Activated CD4-positive, alpha-beta T cell treated with anti-CD3 and anti-CD28 coated beads, Interleukin-2, amount 10 ng/mL, durations not matched to agents 7 days and 5 days (primary cell): ENCODE measurements at places on chromosomes 11 and 22. TPM values are rescaled to one million over a fixed set of nuclear protein-coding genes. Genes with fewer than 3 reads are reported as not detected.

GRCh38 chr11:126703662-126704061, 296.9 kb downstream of the KIRREL3 start:
- no peak for DNase-seq

DNA sequence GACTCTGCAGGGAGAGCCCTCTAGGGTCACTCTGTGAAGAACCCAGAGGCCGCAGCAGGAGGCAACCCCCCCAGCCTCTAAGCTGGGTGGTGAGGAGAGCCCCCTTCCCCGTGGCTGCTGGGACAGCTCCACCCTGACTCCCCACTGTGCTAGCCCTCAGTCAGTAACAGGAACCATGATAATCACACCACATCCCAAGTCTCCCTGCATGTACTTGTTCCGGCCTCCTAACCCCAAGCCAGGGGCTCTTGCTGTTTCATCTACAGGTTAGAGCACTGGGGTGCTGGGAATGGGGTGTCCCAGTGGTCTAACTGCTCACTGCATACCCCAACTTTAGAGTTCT, 26.9 kb downstream of the ARVCF start:
- DNase-seq, result no peak

DNA sequence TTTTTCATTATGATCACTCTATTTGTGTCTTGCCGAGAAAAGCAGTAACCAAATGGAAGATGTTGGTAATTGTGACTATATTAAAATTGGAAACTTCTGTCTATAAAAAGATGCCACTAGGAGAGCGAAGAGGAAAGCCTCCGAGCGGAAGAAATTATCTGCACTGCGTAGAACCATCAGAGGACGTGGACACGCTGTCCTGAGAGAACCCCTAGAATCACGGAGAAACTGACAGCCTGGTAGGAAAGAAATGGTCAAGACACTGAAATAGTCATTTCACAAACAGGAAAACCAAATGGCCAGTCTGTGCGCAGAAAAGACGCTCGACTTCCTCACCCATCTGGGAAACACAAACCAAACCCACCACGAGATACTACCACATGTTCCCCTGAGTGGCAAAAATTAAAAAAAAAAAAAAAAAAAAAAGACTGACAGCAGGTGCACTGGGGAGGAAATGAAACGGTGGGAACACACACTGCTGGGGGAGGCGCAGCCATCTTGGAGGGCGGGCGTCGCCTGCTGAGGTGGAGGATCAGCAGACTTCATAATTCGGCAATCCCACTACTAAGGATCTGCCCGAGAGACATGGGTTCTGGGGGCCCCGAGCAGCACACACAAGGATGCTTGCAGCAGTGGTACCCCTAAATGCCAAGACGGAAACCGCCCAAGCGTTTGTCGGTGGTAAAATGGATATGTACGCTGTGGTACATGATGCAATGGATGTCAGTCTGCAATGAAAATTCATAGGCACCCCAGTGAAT, 21.3 kb downstream of the IFITM10 start:
- no peak for DNase-seq

- DNase-seq, result no peak
Measured at GRCh38 chr22:37024339-37025157, 5.0 kb downstream of the MPST start.

DNA sequence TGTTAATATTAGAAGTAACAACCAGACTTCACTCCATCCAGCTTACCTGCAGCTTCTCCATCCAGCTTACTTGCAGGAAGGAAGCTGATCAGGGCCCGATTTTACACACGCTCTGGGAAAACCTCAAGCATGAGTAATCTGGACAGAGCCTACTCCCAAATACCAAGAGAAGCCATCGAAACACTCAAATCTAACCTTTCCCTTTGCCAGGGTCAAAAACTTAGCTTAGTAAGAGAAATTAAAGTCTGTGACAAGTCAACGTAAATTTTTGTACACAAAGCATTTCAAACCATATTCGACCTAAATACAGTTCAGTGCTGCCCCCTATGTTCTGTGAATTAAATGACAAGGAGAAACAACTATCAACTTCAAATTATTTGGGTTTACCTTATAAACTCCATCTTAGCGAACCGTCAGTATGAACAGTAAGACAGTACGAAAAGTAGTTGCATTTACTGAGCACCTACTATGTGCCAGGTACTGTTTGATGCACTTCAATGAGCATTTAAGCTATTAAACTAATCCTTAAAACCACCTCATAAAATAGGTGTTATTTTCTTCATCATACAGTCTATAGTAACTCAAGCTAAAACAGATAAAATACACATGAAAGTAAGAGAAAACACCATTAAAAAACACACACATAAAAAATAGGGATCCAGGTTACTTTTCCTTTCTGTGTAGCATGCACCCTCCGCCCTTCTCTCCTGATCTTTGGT, 36.9 kb downstream of the ARFGAP3 start:
- peak; percentile 29 for DNase-seq

GRCh38 chr11:75313513-75314272, 37.8 kb downstream of the ARRB1 start:
- DNase-seq, result no peak

DNA sequence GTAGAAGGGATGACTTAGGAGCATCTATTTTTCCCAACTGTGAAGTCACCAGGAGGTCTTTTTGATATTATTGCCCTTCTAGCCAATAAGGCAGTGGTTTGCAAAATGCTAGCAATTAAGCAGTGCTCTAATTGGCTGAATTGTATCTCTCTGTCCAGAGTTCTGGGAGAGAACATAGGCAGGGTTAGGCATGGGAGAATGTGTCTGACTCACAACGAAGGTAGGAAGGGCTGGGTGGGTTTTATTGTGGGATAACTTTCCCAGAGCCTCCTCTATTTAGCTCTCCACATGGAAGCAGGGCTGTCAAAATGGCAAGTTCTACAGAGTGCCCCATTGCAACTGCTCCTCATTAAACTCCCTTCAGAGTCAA, 415.9 kb upstream of the CADM1 start:
- no peak for DNase-seq

- no peak for DNase-seq
Measured at GRCh38 chr11:57073128-57073527, 84.4 kb downstream of the OR5AK2 start.

GRCh38 chr11:114386545-114386944, 13.8 kb downstream of the C11orf71 start:
- DNase-seq, result no peak

DNA sequence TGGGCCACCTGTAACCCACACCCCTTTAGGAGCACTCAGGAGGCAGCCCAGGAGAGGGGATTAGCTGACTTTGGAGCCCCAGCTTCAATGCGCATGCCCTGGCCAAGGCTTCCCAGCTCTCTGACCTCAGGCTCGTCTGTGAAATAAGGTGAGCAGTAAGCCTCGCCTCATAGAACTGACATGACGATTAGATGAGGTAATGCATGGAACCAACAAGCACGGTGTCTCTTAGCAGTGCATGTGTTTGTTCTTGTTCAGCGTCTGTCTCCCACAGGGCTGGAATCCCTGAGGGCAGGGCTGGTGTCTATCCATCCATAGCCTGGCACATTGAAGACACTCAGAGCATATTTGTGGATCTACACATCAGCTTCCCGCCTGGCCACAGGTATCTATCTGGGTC, 415.4 kb downstream of the MN1 start:
- no peak for DNase-seq

DNA sequence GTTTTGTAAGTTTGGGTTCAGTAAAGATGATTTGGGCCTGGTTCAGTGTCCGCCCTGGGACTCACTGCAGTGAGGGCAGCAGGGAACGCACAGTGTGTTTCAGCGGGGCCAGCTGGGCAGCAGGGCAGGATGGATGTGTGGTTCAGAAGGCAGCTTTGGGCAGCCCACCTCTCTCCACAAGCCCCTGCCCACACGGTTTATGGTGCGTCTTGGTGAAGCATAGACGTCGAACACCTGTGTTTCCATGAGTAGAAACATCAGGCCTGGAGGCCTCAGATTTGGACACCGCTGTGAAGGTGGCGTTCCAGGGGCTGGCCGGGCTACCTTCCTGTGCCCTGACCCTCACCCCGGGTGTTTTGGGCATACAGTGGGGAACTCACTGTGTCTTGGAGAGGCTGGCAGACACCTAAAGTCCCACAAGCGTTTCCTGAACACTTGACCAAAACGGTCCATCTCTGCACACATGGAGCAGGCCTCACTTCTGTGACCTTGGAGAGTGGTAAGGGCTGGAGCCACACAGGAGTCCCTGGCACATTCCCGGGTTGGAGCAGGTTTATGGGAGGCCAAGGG, 59.0 kb downstream of the ST14 start:
- no peak for DNase-seq

- no peak for DNase-seq
Measured at GRCh38 chr11:114909866-114910265, 231.5 kb downstream of the NXPE2 start.

DNA sequence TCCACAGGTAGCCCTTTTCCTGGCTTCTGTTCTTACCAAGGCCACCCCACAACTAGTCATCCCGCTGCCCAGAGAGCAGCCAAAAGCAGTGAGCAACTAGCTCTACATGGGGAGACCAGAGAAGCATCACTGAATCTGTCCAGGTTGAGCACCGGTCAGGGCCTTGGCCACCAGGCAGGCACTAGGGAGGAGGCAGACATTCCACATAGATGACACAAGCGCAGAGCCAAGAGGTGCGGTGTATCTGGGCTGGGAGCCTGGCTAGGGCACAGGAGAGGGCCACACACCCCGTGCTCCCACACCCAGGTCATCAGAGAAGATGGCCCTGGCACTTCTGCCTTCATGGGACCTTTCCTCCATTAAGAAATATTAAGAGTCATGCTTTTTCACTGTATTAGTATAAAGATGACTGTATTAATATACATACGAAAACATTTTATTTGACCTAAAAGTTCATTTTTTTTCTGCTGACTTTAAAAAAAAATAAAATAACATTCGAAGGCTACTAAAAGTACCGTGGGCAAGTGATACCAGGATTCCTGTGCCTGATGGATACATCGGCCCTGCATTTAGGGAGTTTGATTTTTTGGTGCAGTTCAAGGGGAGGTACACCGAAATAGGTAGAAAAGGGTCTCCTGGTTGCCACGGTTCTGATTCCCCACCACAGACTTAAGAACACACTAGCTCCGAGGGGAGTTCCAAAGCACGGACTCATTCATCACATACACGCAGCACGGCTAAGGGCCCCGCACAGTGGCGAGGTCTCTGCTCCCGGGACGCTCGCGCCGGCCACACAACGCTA, 1.2 kb downstream of the DGCR2 start:
- no peak for DNase-seq

DNA sequence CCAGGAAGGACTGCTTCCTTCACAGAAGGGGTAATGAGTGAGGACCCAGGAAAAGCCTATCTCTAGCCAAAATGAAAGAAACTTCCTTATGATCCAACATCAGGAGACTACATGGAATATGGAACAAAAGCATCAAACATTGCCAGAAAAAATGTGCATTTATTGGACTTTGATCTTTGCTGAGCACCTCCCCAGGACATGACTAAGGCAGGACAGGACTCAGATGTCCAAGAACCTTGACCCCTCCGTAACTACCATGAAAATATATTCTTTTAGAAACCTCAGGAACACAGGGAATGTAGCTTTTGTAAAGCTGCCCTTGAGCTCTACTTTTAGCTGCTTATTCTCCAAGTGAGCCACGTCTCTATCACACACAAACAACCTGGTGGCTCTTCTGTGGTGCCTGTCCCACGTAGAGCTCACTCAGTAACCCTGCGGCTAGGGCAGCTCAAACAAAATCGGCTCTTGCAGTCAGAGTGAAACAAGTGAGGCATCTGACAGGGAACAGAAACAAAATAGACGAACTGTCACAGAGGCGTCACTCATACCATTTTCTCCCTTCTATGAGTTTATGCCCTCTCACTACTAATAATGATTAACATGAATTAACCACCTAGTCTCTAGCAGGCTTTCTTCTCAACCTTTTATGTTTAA, 471.5 kb upstream of the API5 start:
- DNase-seq, result no peak

DNA sequence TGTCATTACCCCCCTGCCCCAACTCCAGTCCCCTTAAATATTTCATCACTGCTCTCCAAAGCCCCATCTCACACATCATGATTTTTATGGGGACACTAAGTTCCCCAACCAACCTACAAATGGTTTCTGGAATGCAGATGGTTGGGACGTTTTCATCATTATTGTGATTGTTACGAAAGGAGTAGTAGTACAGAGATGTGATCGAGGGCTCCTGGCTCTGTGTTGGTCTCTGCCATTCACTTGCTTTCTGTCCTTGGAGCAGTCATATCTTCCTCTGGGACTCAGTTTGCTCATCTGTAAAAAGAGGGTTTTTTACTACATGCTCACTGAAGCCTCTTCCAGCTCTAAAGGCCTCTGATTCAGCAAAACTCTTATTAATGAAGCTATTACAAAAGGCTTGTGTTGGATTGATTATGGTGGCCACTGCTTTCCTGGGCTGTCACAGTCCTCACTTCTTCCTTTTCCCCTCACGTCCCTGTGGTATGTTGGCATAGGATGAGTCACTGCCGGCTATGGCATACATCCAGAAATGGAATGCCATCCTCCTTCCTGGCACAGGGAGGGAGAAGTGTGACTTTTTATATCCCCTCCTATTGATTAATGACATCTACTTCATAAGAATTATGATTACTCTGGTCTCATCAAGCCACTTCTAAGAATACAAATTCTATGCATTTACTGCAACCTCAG, 593.7 kb downstream of the METTL15 start:
- no peak for DNase-seq

GRCh38 chr11:94924612-94925011, 48.7 kb downstream of the CWC15 start:
- DNase-seq, result peak; percentile 35

DNA sequence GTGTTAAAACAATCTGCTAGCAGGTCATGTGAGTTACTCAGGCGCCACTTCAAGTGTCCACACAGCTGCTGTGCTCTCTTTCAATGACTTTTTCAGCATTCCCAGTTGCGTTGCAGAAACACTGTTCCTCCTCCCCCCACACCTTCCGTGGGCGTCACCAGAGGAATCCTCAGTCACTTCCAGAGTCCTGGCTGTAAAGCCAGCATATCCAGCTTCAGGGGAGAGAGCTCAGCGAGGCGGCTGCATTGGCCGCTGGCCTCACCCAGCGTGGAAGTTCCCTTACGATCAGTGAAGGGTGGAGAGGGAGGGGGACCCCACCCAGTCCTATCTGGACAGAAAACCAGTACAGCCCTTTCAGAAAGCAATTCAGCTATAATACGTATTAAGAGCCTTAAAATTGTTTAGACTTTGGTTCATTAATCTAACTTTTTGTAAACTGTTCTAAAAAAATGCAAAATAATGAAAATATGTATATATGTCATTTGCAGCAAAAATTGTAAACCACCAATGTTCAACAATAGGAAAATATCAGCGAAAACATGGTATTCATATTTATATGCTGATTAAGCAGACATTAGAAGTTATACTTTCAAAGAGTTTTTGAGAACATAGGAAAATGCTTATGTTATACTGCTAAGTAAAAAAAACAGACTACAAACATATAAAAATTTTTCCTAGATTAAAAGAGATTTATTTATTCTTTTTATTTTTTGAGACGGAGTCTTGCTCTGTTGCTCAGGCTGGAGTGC, 2.8 kb upstream of the ANO9 start:
- no peak for DNase-seq

Gene INSC
- 0.23 TPM for total RNA-seq

Gene RHOG
- total RNA-seq, result 172 TPM

Gene GAS2
- total RNA-seq, result 0.98 TPM

Gene OR51A4
- not detected for total RNA-seq

Gene MB
- not detected for total RNA-seq

Gene ABTB2
- total RNA-seq, result 0.55 TPM

Gene GLYAT
- total RNA-seq, result not detected

Gene SPDYC
- not detected for total RNA-seq

Gene CD6
- 368 TPM for total RNA-seq

Gene DENND5A
- total RNA-seq, result 93.5 TPM

Gene C11orf87
- not detected for total RNA-seq

Gene NCR3LG1
- total RNA-seq, result 0.30 TPM
